ENCODE measurements at places on chromosomes 6 and 20.

GRCh38 chr20:47610247-47610944, 108.7 kb downstream of the NCOA3 start:
- DNase-seq: peak; percentile 32

GRCh38 chr20:49427751-49428518, 54.5 kb downstream of the KCNB1 start:
- DNase-seq: no peak

- DNase-seq: no peak
Observed at GRCh38 chr6:193180-193579, 99.1 kb upstream of the DUSP22 start.

DNA sequence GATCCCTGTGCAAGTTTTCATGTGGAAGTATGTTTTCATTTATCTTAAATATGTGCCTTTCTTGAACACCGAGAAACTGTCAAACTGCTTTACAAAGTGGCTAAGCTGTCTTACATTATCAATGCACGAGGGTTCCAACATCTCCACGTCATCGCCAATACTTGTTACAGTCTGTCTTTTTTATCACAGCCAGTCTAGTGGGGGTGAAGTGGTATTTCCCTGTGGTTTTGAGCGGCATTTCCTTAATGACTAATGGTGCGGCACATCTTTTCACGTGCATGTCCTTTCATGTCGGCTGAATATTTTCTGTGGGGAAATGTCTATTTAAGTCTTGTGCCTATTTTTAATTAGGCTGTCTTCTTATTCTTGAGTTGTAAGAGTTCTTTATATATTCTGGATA, 280.4 kb downstream of the FOXC1 start:
- DNase-seq: no peak

DNA sequence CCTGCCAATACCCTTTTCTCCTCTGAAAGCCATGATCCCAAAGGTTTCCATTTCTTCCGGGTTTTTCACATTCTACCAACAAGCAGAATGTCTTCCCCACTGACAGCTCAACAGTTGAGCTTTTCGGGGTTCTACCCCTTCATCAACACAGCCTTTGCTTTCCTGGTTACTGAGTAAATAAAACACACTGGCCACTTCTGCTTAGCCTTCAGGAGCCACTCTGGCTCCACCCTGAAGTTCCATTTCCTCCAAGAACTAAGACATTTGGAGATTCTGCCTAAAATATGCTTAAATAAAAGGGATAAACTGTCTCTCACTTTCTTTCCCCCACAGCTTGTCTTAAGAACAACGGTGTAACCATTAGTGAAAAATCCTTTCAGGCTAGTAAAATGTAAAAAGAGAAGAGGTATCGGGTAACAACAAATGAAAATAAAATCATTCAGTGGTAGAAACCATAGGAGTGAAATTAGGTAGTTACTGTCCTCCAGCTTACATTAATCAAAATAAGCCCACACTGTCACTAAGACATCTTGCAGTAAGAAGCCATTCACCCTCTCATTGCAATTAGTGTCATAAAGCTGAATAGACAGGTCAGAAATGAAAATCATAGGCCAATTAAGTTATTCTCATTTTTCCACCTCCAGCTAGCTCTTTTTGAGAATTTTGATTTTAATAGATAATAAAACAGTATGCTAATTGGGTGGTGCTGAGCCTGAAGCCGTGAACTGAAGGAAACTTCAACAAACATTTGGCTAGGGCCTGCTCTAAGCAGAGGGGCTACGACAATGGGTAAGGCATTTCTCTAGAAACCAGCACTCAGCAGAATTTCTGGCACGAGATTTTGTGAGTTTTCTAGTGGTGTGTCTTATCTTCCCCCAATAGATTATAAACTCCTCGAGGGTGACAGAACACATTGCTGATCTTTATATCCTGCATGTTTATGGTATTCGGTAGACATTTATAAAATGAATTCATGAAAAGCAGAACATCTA, 194.2 kb downstream of the KHDC1L start:
- DNase-seq: no peak

- no peak for DNase-seq
Observed at GRCh38 chr20:53905019-53905819, 165.2 kb downstream of the BCAS1 start.

- DNase-seq: no peak
Observed at GRCh38 chr6:14981960-14982359, 263.9 kb upstream of the JARID2 start.

Data from activated CD4-positive, alpha-beta T cell treated with anti-CD3 and anti-CD28 coated beads, Interleukin-2, amount 50 U/mL, for 24 hours (primary cell).